Sciatic nerve (tissue), 2 donors: ENCODE measurements at places on chromosomes 6 and 20. TPM values are rescaled to one million over a fixed set of nuclear protein-coding genes. Genes with fewer than 3 reads are reported as not detected.
A peak's percentile ranks its signal among the peaks of the same experiment; 100 is the strongest.

- no peak for DNase-seq
Observed at GRCh38 chr6:92682516-92683398, 736.6 kb downstream of the EPHA7 start.

DNA sequence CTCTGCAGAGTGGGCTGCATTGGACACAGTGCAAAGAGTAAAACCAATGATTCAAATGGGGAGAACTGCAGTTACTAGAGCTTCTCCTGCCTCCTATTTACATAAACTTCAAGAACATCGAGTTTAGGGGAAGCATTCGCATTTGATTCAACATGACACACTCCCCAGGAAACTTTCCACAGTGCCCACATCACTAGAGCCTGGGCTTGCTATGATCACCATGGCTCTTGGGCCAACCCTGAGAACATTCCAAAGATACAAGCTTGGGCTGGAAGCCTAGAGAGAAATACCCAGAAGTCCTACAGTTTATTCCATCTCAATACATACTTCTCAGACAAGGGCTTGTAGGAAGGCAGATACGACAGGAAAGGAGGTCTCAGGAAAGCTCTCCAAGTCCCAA is 337.9 kb downstream of the CD83 start:
- DNase-seq, result no peak

- no peak for DNase-seq
Observed at GRCh38 chr6:136950436-136951126, 28.5 kb downstream of the SLC35D3 start.

DNA sequence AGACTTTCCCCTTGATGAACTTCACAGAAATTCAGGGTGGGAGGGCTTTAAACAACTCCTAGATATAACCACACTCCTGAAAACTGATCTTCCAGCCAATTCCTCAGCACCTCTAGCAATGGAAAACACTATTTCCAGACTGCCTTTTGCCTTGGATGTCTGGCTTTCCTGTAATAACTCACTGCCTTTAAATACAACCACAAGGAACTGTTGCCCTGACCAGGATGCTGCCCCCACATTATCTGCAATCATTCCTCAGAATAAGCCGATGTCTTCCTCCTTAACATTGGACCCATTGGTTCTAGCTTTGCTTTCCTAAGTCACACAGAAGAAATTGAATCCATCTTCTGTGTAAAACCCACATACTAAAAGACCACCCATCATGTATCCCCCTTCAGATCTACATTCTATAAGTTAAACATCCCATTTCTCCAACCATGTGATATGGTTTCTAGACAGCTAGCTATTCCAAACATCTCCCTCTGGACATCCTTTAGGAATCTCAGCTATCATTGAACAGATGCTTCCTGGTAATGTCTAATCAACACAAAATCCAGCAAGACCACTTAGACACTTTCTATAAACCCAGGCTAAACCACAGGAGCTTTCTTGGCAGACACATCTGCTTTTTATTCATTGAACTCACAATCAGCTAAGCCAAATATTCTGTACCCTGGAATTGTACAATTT is 95.9 kb upstream of the KCNQ5 start:
- no peak for DNase-seq

DNA sequence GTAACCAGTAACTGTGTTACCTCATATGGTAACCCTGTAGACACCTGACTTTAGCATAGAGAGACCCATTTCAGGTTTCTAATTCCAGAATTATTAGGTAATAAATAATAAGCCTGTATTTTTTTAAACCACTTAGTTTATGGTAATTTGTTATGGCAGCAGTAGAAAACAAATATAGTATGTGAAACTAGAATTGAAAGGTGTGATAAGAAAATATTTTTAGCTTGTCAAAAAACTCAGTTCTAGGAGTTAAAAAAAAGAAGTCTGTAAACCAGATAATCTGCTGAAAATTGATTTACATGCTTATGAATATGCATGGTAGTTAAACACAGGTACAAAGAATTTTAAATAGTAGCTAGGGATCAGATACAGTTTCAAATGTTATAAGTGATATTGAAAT is 695.0 kb upstream of the GJE1 start:
- DNase-seq, result no peak

DNA sequence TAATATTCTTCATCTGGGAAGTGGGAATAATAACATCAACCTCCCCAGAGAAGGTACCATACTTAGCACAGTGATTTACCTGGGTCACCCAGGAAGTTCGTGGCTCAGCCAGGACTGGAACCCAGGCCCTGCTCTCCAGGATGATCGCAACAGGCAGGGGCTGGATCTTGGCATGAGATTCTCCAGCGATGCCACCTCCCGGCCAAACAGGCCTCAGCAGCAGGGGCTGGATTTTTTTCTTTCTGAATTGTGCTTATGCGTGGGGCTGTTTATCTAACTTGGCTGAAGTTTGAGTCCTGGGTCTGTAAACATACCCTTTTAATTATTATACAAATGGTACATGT is 129.5 kb upstream of the PTPN1 start:
- DNase-seq, result no peak

- no peak for DNase-seq
Observed at GRCh38 chr20:40744072-40744817, 55.2 kb upstream of the MAFB start.

DNA sequence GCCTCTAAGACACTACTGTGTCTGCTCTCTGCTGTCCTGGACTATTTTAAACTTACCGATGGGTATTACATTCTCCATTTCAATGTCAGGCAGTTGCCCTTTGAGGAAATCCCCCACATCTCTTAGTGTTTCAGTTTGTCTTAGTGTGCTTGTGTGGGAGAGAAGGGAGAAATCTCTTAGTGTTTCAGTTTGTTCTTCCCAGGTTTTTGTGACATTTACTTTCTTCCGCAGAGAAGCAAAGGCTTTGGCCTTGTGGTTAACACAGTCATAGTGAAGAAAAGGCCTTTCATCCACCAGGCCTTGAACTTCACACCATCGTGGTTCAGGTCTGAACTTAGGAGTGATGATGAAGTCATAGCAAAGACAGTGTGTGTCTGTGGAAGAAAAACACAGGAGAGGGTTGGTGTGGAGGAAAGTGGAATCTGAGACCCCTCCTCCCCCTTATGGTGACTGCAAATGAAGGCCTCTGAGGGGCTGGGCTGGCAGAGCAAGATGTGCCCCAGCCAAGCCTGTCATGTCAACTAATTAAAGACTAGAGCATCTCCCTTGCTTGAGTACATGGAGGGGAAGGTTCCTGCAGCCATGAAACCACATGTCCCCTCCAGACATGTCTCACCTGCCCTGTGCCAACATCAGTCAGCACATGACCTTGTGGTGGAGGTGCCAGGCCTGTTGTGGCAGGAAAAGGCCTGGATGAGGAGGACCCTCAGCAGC is 23.9 kb downstream of the RAET1L start:
- no peak for DNase-seq

DNA sequence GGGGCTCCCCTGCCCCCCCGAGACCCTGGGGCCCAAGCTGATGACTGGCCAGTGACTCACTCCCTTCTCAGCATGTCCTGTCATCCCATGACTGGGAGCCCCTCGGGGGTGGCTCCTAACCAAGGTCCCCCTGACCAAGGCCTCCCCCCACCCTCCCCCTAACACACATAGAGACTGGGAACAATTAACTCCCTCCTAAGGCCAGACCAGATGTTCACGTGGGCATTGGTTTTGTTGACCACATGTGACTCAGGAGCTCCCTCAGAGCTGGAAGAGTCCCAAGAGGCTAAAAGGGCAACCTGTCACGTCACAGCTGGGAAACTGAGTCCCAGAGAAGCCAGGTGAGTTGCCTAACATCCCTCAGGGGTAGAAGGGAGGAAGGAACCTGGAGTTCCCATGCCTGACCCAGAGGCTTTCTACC is 10.6 kb upstream of the CCN5 start:
- DNase-seq, result peak; percentile 51

Gene TRAPPC3L
- 0.22 TPM for total RNA-seq

Gene PI3
- total RNA-seq, result 1.8 TPM

Gene PTGIS
- total RNA-seq, result 89.7 TPM

Gene TRIM10
- 0.62 TPM for total RNA-seq

Gene C20orf202
- total RNA-seq, result 0.80 TPM

Gene LYRM2
- total RNA-seq, result 29.8 TPM

Gene LAMA2
- 88.8 TPM for total RNA-seq
